ENCODE measurements at places on chromosomes 1 and 21.

DNA sequence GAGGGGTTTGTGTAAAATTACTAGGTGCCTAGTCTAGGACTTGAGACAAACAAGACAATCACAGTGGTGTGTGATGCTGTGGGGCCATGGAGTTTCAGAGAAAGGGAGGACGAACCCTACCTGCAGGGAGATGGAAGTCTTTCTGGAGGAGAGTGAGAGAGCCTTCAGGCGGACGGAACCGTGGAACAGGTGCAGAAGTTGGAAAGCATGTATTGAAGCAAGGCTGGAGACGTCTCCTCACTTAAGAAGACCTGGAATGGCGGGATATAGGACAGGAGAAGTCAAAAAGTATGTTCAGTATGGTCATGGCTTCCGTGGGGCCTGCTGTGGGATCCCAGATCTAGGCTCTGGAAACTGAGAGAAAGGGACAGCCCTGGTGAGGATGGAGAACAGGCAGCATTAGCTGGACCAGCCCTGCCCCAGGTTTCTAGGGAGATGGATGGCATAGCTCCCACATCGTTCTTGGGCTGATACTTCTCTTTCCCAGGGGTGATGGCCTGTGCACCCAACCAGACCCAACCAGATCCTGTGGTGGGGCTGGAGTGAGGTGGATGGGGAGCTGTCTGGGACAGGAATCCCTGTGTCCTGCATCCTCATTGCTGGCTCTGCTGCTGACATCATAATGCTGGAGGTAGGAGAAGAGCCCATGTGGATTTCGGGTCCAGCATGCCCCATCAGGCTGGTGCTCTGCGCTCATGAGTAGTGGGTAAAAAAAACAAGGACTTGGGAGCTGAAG, 15.0 kb upstream of the LRP8 start:
- DNase-seq, result no peak

DNA sequence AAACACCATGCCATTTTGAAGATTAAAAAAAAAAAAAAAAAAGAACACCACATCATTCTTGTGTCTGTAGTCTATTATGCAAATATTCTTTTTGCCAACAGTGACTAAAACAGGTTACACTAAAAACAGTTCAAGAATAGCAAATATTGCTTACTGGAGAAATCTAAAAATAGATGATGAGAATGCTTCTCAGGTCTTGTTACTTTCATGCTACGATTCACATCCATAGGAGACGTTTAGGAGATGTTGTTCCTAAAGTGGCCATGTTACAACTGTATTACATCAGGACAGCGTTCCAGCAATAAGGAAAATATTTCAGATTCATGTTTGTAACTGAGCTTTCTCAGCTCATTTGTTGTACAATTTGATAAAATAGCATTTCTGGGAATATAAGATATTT, 32.3 kb downstream of the RAB3GAP2 start:
- DNase-seq, result no peak

- no peak for DNase-seq
These were observed 67.0 kb upstream of the PDE9A start for GRCh38 chr21:42586406-42586805.

- no peak for DNase-seq
These were observed 474.0 kb downstream of the LTN1 start for GRCh38 chr21:28518630-28519029.

GRCh38 chr1:59444520-59444919, 147.6 kb downstream of the FGGY start:
- no peak for DNase-seq

GRCh38 chr1:172482044-172482443, 38.2 kb upstream of the PIGC start:
- no peak for DNase-seq

GRCh38 chr1:236938760-236939159, 65.5 kb downstream of the MT1HL1 start:
- no peak for DNase-seq

DNA sequence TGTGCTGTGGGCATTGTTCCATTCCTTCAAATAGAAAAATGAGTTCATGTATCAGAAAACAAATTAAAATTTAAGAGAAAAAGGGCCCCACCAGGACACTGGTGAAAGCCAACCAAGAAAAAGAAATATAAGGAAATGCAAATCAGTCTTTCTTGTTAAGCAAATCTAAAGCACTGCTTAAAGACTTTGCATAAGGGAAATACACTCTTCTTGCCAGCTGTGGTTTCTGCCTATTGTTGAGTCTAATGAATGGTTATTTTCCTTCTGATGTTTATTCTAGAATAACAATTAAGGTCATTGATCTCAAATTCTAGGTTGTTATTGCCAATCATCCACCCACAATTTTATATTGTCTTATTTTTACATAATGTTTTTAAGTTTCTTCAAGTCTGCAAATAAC, 158.6 kb upstream of the SNX7 start:
- DNase-seq, result no peak

- no peak for DNase-seq
These were observed 58.5 kb downstream of the PHACTR4 start for GRCh38 chr1:28428012-28428411.

DNA sequence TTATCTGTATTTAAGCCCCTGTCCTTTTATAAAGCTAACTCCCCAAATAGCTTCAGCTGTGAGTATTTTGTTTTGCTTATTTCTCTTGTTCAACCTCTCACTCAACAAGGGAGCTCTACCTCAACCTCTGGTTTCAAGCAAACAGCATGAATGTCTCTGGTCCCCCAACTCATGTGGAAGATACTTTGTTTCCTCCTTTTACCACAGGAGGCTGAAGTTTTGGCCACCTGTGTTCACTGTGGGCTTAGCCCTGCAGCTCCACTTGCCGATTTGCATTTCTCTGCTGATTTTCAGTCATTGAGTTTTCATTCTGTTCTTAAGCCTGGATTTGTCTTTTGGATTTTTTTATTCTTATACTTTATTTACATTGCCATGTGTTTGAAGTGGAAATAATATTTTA, 613.1 kb downstream of the USP25 start:
- no peak for DNase-seq

GRCh38 chr1:182191381-182192115, 130.0 kb upstream of the ZNF648 start:
- DNase-seq, result no peak

DNA sequence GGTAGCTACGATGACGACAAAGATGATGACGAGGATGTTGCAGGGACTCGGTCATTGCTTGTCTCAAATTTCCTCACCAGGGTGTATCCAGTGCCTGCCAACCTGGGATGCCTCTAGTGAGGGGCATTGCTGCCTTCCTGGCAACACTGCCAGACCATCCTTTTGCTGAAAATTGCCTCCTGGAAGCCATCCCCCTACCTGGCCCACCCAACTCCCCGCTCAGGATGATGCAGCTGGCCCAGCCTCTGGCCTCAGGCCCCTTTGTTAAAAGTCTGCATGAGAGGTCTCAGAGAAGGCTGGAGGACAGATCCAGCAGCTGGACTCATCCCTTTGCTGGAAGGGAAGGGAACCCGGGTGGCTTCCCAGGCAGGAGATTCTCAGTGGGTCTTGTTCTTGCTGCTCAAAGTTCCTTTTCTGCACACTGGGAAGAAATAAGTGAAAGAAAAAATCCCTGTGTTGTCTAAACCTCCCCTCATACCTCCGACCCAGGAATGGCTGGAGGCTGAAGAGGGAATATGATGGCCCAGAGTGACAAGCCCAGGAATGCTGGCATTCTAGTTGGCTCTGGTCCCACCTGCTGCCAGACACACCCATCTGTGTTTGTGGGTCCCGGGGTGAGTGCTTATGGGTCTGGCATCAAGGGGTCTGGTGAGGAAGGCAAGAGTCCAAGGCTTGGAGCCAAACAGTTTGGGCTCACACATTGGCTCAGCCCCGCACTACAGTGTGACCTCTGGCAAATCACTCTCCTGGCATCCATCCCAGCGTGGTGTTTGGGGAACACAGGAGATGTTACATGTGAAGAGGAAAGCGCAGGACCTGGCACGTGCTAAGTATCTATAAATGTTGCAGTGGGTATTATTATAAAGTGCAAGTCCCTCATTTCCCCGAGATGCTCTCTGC, 6.7 kb upstream of the FNDC5 start:
- DNase-seq, result no peak

- no peak for DNase-seq
These were observed 112.3 kb upstream of the NFIA start for GRCh38 chr1:60969971-60970509.

DNA sequence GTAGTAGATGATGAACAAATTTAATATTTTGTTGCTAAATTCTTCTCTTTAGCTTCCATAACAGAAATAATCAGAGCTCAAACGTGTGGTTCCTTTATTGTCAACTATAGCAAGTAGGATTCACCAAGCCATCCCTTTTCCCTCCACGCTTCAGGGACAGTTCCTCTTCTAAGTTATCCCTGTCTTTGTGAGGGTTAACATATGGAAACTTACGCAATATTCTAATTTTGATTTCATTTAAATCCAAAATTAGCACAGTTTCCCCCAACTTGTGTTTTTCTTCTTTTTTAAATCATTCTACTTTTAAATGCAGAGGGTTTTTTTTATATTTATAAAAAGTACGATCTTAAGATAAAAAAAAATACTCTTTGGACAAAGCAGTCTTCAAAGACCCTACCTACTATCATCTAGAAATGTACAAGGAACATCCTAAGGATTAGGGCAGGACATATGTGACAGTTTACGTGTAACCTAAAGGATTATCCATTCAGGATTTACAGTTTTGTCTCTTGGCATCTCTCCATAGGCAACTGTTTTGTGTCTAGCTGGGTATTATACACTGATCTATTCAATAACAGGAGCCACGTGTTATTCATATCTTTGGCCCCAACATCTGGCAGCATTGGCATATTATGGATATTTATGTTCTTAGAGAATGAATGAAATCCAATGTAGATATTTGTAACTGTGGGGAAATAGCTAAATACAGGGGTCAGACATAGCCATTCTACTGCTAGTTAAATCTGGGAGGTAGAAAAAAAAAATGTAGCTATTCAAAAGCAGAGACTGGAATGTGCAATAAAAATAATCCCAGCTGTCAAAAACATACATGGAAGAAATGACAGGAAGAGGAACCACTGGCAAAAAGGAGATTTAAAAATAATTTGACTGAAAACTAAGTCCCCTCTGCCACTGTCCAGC, 272.9 kb downstream of the NEGR1 start:
- DNase-seq, result no peak

- no peak for DNase-seq
These were observed 646 bp downstream of the IER5 start for GRCh38 chr1:181089017-181089675.

DNA sequence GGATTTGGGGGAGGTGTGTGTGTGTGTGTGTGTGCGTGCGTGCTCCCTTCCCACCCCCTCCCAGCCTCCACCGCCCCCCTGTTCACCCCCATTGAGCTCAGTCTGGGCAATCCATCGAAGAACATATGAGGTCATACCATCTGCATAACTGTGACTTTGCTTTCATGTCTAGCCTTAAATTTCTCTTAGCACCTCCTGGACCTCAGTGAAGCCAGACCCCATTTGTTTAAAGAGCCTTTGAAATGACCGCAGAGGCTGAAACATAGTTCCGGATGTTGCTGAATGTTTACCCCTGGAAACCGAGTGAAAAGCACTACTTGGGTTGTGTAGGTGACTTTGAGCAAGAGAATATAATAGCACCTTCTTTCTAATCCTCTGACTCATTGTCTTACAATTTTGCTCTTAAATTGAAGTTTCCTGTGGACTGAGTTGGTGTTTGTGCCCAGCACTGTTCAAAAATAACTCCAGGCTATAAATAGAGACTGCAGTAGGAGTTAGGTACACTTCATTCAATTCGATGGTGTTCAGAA, 75.4 kb downstream of the UBE4B start:
- no peak for DNase-seq

GRCh38 chr1:181021159-181021558, 1.5 kb downstream of the STX6 start:
- no peak for DNase-seq

DNA sequence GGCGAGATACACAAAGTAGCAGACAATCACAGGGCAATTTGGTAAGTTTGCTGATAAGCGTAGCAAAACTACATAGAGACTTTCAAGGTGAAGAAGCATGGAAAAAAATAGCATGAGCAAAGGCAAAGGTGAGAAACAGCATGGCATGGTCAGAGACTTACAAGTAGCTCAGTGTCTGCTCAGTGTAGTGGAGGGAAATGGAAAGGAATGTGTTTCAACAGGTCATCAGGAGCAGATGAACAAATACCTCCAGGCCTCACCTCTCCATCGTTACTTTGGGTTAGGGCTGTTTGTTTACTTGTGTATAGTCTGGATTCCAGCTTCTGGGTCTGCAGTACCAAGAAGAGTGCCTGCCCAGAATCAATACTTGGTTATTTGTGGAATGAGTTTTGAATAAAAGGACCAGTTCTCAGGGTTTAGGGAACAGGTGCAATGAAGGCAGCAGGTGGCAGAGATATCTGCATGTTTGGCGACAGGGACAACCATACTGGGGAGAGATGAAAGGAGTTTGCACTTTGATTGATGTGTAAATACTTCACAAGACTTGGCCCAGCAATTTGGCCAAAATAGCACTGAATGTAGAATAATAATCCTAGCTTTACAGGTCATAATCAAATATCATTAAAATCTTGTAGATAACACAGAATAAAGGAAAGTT, 97.0 kb upstream of the FGGY start:
- no peak for DNase-seq

DNA sequence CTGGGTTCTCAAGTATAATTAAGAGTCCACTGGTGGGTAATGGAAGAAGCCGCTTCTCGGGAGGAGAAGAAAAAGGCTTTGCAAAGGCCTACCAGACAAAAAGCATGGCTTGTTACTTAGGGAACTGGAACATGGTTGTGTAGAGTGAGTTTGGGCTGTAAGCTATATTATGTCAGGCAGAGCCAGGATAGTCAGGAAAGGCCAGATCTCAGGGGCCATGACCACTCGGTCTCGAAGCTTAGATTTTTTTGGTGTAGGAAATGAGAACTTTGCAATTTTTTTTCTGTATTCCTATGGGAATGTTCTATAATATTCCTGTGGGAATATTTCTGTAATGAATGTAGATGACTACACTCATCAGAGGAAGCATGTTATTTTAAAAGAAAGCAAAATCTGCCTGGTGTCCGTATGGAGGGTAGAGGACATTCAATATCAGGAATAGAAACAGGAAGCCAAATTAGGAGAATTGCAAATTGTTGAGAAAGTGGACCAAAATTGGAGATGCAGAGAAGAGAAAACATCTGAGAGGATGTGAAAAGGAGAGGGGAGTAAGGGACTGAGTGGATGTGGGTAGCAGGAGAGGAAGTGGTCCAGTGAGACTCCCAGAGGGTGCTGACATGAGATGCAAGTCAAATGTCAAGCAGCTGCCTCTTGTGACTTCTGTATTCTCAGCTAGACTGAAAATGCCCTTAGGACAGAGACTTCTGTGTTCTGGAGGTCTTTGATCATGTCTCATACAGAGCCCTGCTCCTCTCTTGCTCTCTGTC, 45.2 kb upstream of the HAO2 start:
- no peak for DNase-seq

DNA sequence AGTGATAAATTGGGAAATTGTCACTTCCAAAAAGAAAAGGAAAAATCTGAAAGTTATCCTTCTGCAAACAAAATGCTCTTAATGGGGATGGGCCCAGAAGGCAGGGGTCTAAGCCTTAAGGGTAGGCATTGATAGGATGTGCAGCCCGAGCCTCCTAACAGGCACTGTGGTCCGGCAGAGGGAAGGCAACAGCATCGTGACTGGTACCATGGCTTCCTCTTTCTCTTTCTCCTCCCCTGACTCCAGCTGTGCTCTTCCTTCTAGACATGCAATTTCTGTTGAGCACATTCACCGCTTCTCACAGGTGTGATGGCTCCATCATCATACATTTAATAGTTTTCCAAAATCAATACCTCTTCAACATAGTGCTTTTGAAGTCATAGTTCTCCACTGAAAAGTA, 91.5 kb downstream of the SELENOF start:
- DNase-seq, result no peak
